ENCODE measurements at places on chromosomes 3 and 15.

DNA sequence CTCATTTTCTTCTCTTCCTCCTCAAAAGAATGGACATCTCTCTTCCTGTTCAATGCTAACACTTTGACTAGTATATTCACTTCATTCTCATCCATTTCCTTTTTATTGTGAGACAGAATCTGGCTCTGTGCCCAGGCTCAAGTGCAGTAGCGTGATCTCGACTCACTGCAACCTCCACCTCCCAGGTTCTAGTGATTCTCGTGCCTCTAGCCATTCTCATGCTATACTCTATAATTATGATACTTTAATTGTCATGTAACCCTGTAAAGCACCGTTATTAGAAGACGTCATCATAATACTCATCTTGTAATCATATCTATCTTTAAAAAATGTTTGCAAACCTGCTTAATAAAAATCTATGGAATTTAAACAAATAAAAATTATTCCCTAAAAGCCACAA lies 107.0 kb downstream of the SHOX2 start:
- H3K4me1 ChIP-seq = no peaks in the 10 kb centered on the region
- DNase-seq = no peak
- H3K36me3 ChIP-seq = no peaks in the 10 kb centered on the region
- H3K27ac ChIP-seq = no peak overlapping the region
- H3K4me3 ChIP-seq = no peak overlapping the region
- no peaks in the 10 kb centered on the region for H3K27me3 ChIP-seq

- DNase-seq = no peak
- H3K36me3 ChIP-seq = no peaks in the 10 kb centered on the region
- H3K27ac ChIP-seq = no peak overlapping the region
- H3K4me1 ChIP-seq = peaks cover 10% of the 10 kb centered on the region
- no peaks in the 10 kb centered on the region for H3K27me3 ChIP-seq
Measured at GRCh38 chr3:8488877-8489276, 12.7 kb upstream of the LMCD1 start.

GRCh38 chr3:99509224-99509623 lies 129.2 kb upstream of the COL8A1 start:
- H3K27ac ChIP-seq = no peak overlapping the region
- no peak overlapping the region for H3K4me3 ChIP-seq
- no peaks in the 10 kb centered on the region for H3K36me3 ChIP-seq
- no peak for DNase-seq
- no peaks in the 10 kb centered on the region for H3K27me3 ChIP-seq

GRCh38 chr3:13541691-13542090 lies 7.2 kb upstream of the FBLN2 start:
- H3K27ac ChIP-seq = no peak overlapping the region
- no peak overlapping the region for H3K4me3 ChIP-seq
- H3K4me1 ChIP-seq = peaks cover 13% of the 10 kb centered on the region
- no peaks in the 10 kb centered on the region for H3K36me3 ChIP-seq
- no peak for DNase-seq

- no peaks in the 10 kb centered on the region for H3K27me3 ChIP-seq
- no peaks in the 10 kb centered on the region for H3K36me3 ChIP-seq
- H3K27ac ChIP-seq = peak overlapping the region; percentile 81
- DNase-seq = no peak
- peaks cover 25% of the 10 kb centered on the region for H3K4me1 ChIP-seq
Measured at GRCh38 chr15:101137312-101137940, 114.4 kb downstream of the CHSY1 start.

GRCh38 chr15:87736891-87737389 lies 519.6 kb downstream of the NTRK3 start:
- no peak overlapping the region for H3K27ac ChIP-seq
- DNase-seq = no peak
- H3K36me3 ChIP-seq = no peaks in the 10 kb centered on the region

DNA sequence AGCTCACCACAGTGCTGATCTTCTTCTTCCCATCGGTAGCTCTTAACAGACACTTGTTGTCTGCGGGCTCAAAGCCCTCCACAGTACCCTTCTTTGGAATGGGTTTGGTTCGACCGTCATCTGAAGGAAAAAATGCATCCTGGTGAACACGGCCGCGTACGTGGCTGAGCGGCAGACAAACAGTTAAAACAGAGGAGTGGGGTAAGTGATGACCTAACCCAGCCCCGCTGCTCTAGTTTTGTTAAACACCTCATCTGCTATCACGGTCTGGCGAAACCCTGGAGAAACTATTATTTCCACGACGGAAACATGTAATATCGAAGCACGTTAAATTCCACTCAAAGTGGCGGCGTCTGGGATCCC lies 725 bp downstream of the SRP14 start:
- peaks cover 66% of the 10 kb centered on the region for H3K36me3 ChIP-seq
- H3K27me3 ChIP-seq = no peaks in the 10 kb centered on the region
- H3K4me1 ChIP-seq = peaks cover 27% of the 10 kb centered on the region
- no peak for DNase-seq
- peak overlapping the region; percentile 99 for H3K4me3 ChIP-seq

GRCh38 chr15:90414408-90415028 lies 26.5 kb downstream of the IQGAP1 start:
- H3K4me3 ChIP-seq = peak overlapping the region; percentile 63
- DNase-seq = no peak
- peaks cover 74% of the 10 kb centered on the region for H3K4me1 ChIP-seq
- H3K36me3 ChIP-seq = peaks cover 11% of the 10 kb centered on the region

GRCh38 chr15:64247906-64248541 lies 85.2 kb upstream of the PPIB start:
- no peaks in the 10 kb centered on the region for H3K27me3 ChIP-seq
- peak overlapping the region; percentile 27 for H3K4me3 ChIP-seq
- DNase-seq = peak; percentile 33
- peaks cover 8% of the 10 kb centered on the region for H3K36me3 ChIP-seq
- H3K27ac ChIP-seq = peak overlapping the region; percentile 84
- peaks cover 19% of the 10 kb centered on the region for H3K4me1 ChIP-seq

DNA sequence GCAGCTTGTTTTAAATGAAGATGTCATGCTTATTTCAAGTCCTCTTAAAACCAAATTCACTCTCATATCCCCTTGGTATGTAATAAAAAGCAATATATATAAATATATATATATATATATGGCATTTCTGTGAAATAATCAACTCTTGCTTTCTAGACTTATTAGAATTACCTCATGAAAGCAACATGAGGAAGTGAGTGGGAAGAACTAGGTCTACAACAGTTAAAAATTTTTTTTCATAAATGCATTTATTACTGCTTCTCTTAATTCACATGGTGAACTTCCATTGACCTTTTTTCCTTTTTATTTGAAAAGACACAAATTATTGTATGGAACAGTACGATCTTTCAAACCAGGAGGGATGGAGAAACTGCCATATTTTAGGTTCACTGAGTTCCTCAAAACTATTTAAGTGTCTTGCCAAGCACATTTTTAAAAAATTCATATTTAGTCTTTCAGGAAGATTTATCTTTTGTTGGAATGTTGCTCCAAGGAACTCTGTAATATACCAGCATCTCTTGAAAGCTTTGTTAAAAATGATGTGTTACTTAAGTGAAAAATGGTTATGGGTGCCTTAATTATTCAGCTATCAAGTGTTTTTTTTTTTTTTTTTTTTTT lies 185.2 kb downstream of the GHSR start:
- H3K36me3 ChIP-seq = no peaks in the 10 kb centered on the region
- no peak for DNase-seq
- H3K4me3 ChIP-seq = no peak overlapping the region
- no peaks in the 10 kb centered on the region for H3K4me1 ChIP-seq

GRCh38 chr3:90025019-90025418 lies 917.6 kb downstream of the EPHA3 start:
- H3K4me3 ChIP-seq = no peak overlapping the region
- H3K27me3 ChIP-seq = no peaks in the 10 kb centered on the region
- H3K4me1 ChIP-seq = no peaks in the 10 kb centered on the region
- DNase-seq = no peak

- no peak overlapping the region for H3K4me3 ChIP-seq
- H3K27ac ChIP-seq = no peak overlapping the region
- no peaks in the 10 kb centered on the region for H3K4me1 ChIP-seq
- H3K36me3 ChIP-seq = peaks cover 3% of the 10 kb centered on the region
Measured at GRCh38 chr15:100860829-100861510, 18.7 kb upstream of the ALDH1A3 start.

GRCh38 chr15:77096138-77096537 lies 25.2 kb upstream of the TSPAN3 start:
- H3K27ac ChIP-seq = no peak overlapping the region
- H3K36me3 ChIP-seq = no peaks in the 10 kb centered on the region
- H3K4me3 ChIP-seq = no peak overlapping the region
- H3K4me1 ChIP-seq = no peaks in the 10 kb centered on the region
- no peaks in the 10 kb centered on the region for H3K27me3 ChIP-seq

DNA sequence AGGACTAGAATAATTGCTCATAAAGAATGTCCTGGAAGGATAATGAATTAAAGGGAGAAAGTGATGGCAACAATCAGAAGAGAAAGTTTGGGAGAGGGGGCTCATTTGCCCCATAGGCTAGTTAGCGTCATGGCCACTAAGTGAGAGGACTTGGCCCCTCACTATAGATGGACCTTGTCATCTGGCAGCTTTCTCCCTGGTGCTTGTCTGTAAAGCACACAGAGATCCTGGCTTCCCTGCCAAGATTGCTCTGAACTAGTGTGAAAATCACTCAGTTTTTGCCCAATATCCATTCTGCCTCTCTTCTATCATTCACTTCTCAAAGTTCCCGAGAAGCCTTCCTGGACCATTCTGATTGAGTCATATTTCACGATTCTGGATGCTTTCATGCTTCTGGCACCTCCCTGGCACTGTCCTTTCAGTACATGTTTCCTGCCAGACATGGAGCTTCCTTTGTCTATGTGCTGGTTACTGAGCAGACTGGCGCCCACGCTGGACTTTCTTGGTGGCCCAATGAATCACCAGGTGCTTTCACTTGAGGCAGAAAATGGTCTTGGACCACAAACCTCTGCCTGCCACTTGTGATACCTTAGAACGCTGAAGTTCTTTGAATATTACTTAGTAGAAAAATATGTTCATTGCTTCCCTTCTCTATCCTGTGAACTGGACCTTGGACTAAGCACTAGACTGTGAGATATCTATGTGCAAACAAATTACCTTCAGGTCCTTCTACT lies 709.6 kb upstream of the CFAP20DC start:
- no peaks in the 10 kb centered on the region for H3K36me3 ChIP-seq
- H3K4me1 ChIP-seq = peaks cover 4% of the 10 kb centered on the region
- no peak overlapping the region for H3K4me3 ChIP-seq
- no peak overlapping the region for H3K27ac ChIP-seq

- H3K27me3 ChIP-seq = no peaks in the 10 kb centered on the region
- DNase-seq = no peak
- peaks cover 44% of the 10 kb centered on the region for H3K36me3 ChIP-seq
- H3K27ac ChIP-seq = peak overlapping the region; percentile 85
- no peak overlapping the region for H3K4me3 ChIP-seq
Measured at GRCh38 chr3:113006359-113007056, 15.7 kb downstream of the GTPBP8 start.

DNA sequence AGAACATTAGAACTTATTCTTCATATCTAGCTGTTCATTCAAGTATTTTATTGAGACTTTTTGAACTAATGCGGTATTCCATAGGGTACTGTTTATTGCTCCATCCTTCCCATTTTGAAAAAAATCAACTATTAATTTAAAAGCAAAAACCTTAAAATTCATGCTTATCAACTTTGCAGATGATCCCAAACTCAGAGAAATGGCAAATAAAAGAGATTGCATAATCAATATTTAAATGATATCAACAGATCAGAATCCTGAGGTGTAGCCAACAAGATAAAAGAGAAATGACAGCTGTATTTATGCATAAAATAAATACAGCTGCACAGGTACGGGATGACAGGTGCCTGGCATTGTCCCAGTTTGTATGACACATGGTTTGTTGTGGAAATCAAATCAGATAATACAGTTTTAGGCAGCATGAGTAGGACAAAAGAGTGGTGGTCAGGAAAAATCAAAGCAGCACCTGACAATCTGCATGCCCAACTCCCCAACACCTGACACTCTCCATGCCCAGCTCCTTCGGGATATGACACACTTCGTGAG lies 42.4 kb upstream of the CMTM8 start:
- no peaks in the 10 kb centered on the region for H3K4me1 ChIP-seq
- DNase-seq = no peak
- no peak overlapping the region for H3K4me3 ChIP-seq
- H3K36me3 ChIP-seq = no peaks in the 10 kb centered on the region
- peaks cover 67% of the 10 kb centered on the region for H3K27me3 ChIP-seq

DNA sequence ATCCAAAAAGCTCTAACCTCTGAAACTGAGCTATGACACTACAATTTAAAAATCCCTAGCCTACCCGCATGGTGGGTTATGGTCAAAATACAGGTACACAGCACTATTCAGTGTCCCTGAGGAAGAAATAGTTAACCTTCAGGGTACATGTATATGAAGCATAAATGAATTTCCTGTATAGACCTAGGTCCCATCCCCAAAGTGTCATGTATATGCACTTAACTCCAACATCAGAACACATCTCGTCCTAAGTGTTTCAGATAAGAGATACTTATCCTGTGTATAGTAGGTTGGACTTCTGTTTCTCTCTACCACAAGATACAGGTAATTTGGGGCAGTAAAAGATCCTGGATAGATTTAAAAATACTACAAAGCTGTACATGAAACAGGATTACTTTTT lies 6.4 kb downstream of the RPL14 start:
- no peaks in the 10 kb centered on the region for H3K27me3 ChIP-seq
- H3K36me3 ChIP-seq = peaks cover 64% of the 10 kb centered on the region
- H3K4me1 ChIP-seq = peaks cover 11% of the 10 kb centered on the region
- H3K4me3 ChIP-seq = no peak overlapping the region
- no peak overlapping the region for H3K27ac ChIP-seq

GRCh38 chr15:22263738-22264137 lies 183.4 kb downstream of the OR4M2 start:
- H3K4me1 ChIP-seq = peaks cover 9% of the 10 kb centered on the region
- no peak overlapping the region for H3K27ac ChIP-seq
- no peaks in the 10 kb centered on the region for H3K36me3 ChIP-seq
- H3K4me3 ChIP-seq = no peak overlapping the region
- DNase-seq = no peak
- H3K27me3 ChIP-seq = no peaks in the 10 kb centered on the region

- H3K4me1 ChIP-seq = peaks cover 5% of the 10 kb centered on the region
- peaks cover 94% of the 10 kb centered on the region for H3K36me3 ChIP-seq
- no peak overlapping the region for H3K4me3 ChIP-seq
- no peak overlapping the region for H3K27ac ChIP-seq
Measured at GRCh38 chr15:63258658-63259057, 18.7 kb upstream of the APH1B start.

DNA sequence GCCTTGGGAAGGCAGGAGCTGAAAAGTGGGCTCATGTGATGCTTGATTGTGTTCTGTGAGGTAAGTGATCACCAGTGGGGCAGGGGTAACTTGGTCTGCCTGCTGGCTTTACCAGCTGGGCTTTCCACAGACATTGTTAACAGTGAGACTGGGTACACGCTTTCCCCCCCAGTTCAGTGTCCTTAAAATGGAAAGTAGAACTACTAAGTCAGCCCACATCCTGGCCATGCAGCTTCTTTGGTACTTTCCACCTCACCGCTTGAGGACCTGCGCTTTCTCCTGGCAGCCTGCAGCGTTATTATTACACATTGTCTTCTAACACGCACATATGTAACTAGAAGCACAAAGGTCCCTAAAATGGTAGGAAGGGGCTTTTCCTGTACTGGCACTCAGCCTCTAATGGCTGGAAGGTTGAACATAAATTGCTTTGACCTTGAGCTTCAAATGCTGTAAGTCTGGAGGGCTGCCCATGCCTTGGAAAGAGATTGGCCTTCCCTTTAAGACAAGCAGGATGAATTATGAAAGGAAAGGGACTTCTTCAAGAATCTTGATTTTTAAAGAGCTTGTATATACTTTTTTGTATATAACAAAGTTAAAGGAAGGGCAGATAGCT lies 216.1 kb upstream of the ROPN1 start:
- H3K4me1 ChIP-seq = no peaks in the 10 kb centered on the region
- DNase-seq = no peak
- H3K27me3 ChIP-seq = peaks cover 20% of the 10 kb centered on the region
- H3K27ac ChIP-seq = no peak overlapping the region
- no peaks in the 10 kb centered on the region for H3K36me3 ChIP-seq
- H3K4me3 ChIP-seq = no peak overlapping the region

- H3K4me1 ChIP-seq = no peaks in the 10 kb centered on the region
- no peak overlapping the region for H3K27ac ChIP-seq
- no peak overlapping the region for H3K4me3 ChIP-seq
- H3K27me3 ChIP-seq = peaks cover 4% of the 10 kb centered on the region
Measured at GRCh38 chr3:23994244-23994569, 49.1 kb downstream of the NR1D2 start.

All from effector memory CD8-positive, alpha-beta T cell (primary cell).